ENCODE measurements at places on chromosomes 6 and 20. TPM values are rescaled to one million over a fixed set of nuclear protein-coding genes. Genes with fewer than 3 reads are reported as not detected.

OR12D3 gene
- not detected for total RNA-seq

PRDM1 gene
- 4.5 TPM for total RNA-seq

MOXD1 gene
- total RNA-seq, result 1.6 TPM

SNAP25 gene
- 19.7 TPM for total RNA-seq

DDO gene
- total RNA-seq, result 0.12 TPM

GLYATL3 gene
- not detected for total RNA-seq

LSM2 gene
- 77.8 TPM for total RNA-seq

ARMH2 gene
- not detected for total RNA-seq

CST9L gene
- total RNA-seq, result not detected

ARFGEF3 gene
- 0.59 TPM for total RNA-seq

BPIFB3 gene
- total RNA-seq, result not detected

CTAGE9 gene
- total RNA-seq, result not detected

SLC2A10 gene
- not detected for total RNA-seq

KCNQ5 gene
- 1.7 TPM for total RNA-seq

TAF8 gene
- total RNA-seq, result 12.2 TPM

DAAM2 gene
- not detected for total RNA-seq

C6orf15 gene
- not detected for total RNA-seq

LTA gene
- 0.10 TPM for total RNA-seq

TREM1 gene
- total RNA-seq, result not detected

PNLDC1 gene
- total RNA-seq, result not detected

CRISP3 gene
- not detected for total RNA-seq

OR2J3 gene
- total RNA-seq, result not detected

OPRM1 gene
- total RNA-seq, result not detected

PSORS1C1 gene
- 4.4 TPM for total RNA-seq

HLA-F gene
- total RNA-seq, result 5.1 TPM

RBM39 gene
- 168 TPM for total RNA-seq

RHAG gene
- 0.10 TPM for total RNA-seq

OR2B6 gene
- total RNA-seq, result not detected

BNIP5 gene
- not detected for total RNA-seq

TUBB2B gene
- total RNA-seq, result 13.2 TPM

SGK2 gene
- 11.0 TPM for total RNA-seq

PTGIS gene
- total RNA-seq, result not detected

PKHD1 gene
- not detected for total RNA-seq

SLC16A10 gene
- total RNA-seq, result 0.35 TPM

NAA20 gene
- total RNA-seq, result 140 TPM

RRAGD gene
- total RNA-seq, result 3.3 TPM

PGK2 gene
- total RNA-seq, result not detected

TMEM63B gene
- 16.0 TPM for total RNA-seq

RIMS1 gene
- total RNA-seq, result not detected

SDC4 gene
- 136 TPM for total RNA-seq

IFT52 gene
- total RNA-seq, result 25.4 TPM

TOX2 gene
- 9.2 TPM for total RNA-seq

MAS1 gene
- total RNA-seq, result not detected

MAPK13 gene
- 1.3 TPM for total RNA-seq

TTI1 gene
- 21.2 TPM for total RNA-seq

SLC22A3 gene
- 37.0 TPM for total RNA-seq

CLVS2 gene
- not detected for total RNA-seq

HLA-DOB gene
- total RNA-seq, result 0.13 TPM

RSPH3 gene
- 4.6 TPM for total RNA-seq

CENPB gene
- 128 TPM for total RNA-seq

TCFL5 gene
- 4.0 TPM for total RNA-seq

ATP6V1G2 gene
- total RNA-seq, result 0.48 TPM

BCL2L1 gene
- total RNA-seq, result 183 TPM

LCA5 gene
- total RNA-seq, result 0.26 TPM

CDKAL1 gene
- total RNA-seq, result 3.0 TPM

EPHA7 gene
- total RNA-seq, result 0.05 TPM

Measured in A549 treated with RU486 at 1 μM for 4 hours (cell line).